ENCODE measurements at places on chromosomes 6 and 20.

DNA sequence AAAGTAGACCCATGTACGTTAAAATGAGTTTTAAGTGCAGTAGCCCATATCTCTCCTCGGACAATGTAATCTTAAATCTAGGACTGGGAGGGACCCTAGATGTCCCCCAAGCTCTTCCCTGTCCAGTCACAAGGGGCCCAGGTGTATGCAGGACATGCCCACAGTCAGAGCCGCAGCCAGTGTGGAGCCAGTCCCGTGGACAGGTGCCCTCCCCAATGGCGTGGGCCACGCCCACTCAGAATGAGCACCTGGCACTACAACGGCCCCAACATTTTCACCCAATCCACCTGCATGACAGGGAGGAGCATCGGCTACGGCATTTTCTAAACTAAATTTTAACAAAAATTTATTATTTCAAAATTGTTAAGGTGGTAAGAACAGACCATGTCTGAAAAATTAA is 53.2 kb downstream of the WDR27 start:
- DNase-seq = no peak

GRCh38 chr6:161133963-161134362 is 139.9 kb downstream of the AGPAT4 start:
- DNase-seq = no peak

- DNase-seq = no peak
Measured at GRCh38 chr6:7532232-7532631, 9.2 kb upstream of the DSP start.

- no peak for DNase-seq
Measured at GRCh38 chr6:111620169-111620568, 14.5 kb upstream of the TRAF3IP2 start.

GRCh38 chr20:32155017-32155981 is 45.8 kb downstream of the TM9SF4 start:
- DNase-seq = peak; percentile 20

DNA sequence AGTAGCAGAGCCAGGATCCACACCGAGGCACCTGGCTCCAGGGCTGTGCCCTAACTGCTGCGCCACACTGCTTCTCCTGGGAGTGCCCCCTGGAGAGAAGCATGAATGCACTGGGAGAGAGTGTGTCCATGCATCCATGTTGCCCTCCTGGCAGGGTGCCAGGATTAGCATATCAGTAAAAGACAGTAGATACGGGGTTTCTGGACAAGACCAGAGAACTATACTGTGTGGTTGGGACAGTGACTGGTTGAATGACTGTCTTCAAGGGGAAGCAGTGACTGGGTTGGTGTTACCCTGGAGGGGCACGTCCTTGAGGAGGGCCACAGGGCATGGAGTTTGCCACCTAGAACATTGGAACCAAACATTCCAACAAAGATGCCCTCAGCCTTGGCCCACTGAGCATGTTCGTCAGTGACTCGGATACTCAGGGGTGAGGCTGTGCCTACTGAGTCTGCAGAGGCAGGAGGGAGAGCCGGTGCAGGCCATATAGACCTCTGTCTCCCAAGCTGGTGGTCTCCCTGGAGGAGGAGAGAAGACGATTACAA is 288.8 kb downstream of the CDC5L start:
- DNase-seq = no peak

DNA sequence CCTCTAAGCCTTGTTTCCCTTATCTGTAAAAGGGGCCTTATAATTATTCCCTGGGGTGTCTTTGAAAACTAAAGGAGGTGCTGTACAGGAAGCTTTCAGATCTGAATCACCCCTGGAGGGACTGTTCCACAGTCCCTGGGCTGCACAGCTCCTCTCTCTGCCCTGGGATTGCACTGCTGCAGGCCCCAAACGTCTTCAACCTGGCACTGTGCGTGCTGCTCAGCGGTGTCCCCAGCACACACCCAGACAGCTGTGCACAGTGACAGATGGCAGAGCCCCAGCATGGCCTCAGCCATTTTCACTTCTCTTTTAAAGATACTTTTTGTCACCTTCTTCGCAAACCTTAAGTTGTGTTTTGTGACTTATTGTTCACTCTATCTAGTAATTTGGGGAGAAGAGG is 50.7 kb upstream of the INSM1 start:
- DNase-seq = no peak

GRCh38 chr6:31779908-31780307 is 2.8 kb upstream of the VWA7 start:
- no peak for DNase-seq

DNA sequence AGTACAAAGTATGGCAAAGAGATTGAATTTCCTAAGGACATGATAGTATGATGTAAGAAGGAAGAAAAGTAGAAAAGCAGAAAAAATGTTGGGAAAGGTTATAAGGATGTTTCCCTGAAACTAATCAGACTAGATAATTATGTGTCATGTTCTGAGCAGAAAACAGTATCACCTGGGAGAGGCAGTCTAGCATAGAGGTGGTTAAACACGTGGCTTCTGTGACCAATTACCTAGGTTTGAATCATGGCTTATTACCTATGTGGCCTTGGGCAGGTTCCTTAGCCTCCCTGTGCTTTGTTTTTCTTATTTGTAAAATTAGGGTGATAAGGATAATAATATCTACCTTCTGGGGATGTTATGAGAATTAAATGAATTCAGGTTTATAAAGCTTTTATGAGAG is 38.0 kb downstream of the SCGN start:
- DNase-seq = no peak

DNA sequence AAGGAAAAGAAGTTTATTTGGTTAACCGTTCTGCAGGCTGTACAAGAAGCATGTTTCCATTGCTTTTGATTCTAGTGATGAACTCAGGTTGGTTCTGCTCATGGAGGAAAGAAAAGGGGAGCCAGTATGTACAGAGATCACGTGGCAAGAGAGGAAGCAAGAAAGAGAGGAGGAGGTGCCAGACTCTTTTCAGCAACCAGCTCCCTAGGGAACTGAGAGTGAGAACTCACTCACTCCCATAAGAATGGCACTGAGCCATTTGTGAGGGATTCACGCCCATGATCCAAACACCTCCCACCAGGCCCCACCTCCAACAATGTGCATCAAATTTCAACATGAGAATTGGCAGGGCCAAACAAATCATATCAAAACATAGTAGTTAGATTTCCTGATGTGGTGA is 649.1 kb downstream of the EPM2A start:
- no peak for DNase-seq

GRCh38 chr6:32483968-32484613 is 44.4 kb downstream of the HLA-DRA start:
- DNase-seq = no peak
